ENCODE measurements at places on chromosomes 6 and 20. TPM values are rescaled to one million over a fixed set of nuclear protein-coding genes. Genes with fewer than 3 reads are reported as not detected.

The KHDC1L gene
- not detected for total RNA-seq

The ARFGEF3 gene
- total RNA-seq, result 0.60 TPM

The CALHM5 gene
- total RNA-seq, result not detected

The CTAGE9 gene
- not detected for total RNA-seq

The PKIB gene
- 2.2 TPM for total RNA-seq

The DAAM2 gene
- total RNA-seq, result not detected

The CAP2 gene
- total RNA-seq, result 7.9 TPM

The BEND3 gene
- 7.6 TPM for total RNA-seq

The NRSN1 gene
- not detected for total RNA-seq

The OR2B6 gene
- not detected for total RNA-seq

The MLN gene
- total RNA-seq, result not detected

The NFATC2 gene
- 3.3 TPM for total RNA-seq

The SIGLEC1 gene
- not detected for total RNA-seq

The ADTRP gene
- not detected for total RNA-seq

The LGSN gene
- 0.53 TPM for total RNA-seq

The PCNA gene
- total RNA-seq, result 655 TPM

The BPIFB4 gene
- total RNA-seq, result not detected

The BEND6 gene
- 0.20 TPM for total RNA-seq

The SLC22A16 gene
- not detected for total RNA-seq

The GNMT gene
- total RNA-seq, result 7.0 TPM

The SLC17A9 gene
- total RNA-seq, result 33.6 TPM

The DNAH8 gene
- not detected for total RNA-seq

The LPA gene
- total RNA-seq, result not detected

The TIAM2 gene
- total RNA-seq, result 4.5 TPM

The SPAG4 gene
- total RNA-seq, result 2.5 TPM

The CMTR1 gene
- total RNA-seq, result 55.2 TPM

The SOBP gene
- total RNA-seq, result 6.9 TPM

The BPIFB1 gene
- total RNA-seq, result 0.82 TPM

The TMC2 gene
- not detected for total RNA-seq

The LTV1 gene
- total RNA-seq, result 122 TPM

The ZNF512B gene
- total RNA-seq, result 30.6 TPM

The APOM gene
- 52.9 TPM for total RNA-seq

The PRDM13 gene
- total RNA-seq, result not detected

The SLCO4A1 gene
- 23.8 TPM for total RNA-seq

The FUCA2 gene
- total RNA-seq, result 60.9 TPM

The MBOAT1 gene
- total RNA-seq, result not detected

The SAMD5 gene
- total RNA-seq, result 0.04 TPM

The RNF182 gene
- total RNA-seq, result not detected

The FAM83C gene
- 0.07 TPM for total RNA-seq

The NMBR gene
- not detected for total RNA-seq

The TSHZ2 gene
- not detected for total RNA-seq

The METTL24 gene
- total RNA-seq, result not detected

The OVOL2 gene
- 0.21 TPM for total RNA-seq

The CEP43 gene
- 88.4 TPM for total RNA-seq

The SLC22A1 gene
- 0.80 TPM for total RNA-seq

The PLN gene
- total RNA-seq, result not detected

The TRDN gene
- total RNA-seq, result not detected

The RAE1 gene
- total RNA-seq, result 72.9 TPM

The VGLL2 gene
- total RNA-seq, result not detected

The TRIM31 gene
- total RNA-seq, result 0.51 TPM

The DACT2 gene
- total RNA-seq, result not detected

The SSTR4 gene
- total RNA-seq, result not detected

The GGT7 gene
- 1.9 TPM for total RNA-seq

The SGK2 gene
- total RNA-seq, result 34.3 TPM

The TP53INP2 gene
- total RNA-seq, result 5.2 TPM

The ZNF133 gene
- total RNA-seq, result 25.9 TPM

The DSP gene
- 89.8 TPM for total RNA-seq
